ENCODE measurements at places on chromosomes 11 and 22. TPM values are rescaled to one million over a fixed set of nuclear protein-coding genes. Genes with fewer than 3 reads are reported as not detected.

Gene ARHGAP8
- total RNA-seq, result 0.86 TPM

Gene VPREB1
- total RNA-seq, result not detected

Gene TPCN2
- total RNA-seq, result 11.7 TPM

Gene FOLH1
- total RNA-seq, result not detected

Gene SF1
- 58.8 TPM for total RNA-seq

Gene SCUBE2
- 0.79 TPM for total RNA-seq

Gene OR5P2
- not detected for total RNA-seq

Gene OR5D14
- not detected for total RNA-seq

Gene ELP4
- total RNA-seq, result 11.1 TPM

Gene OR8G1
- total RNA-seq, result not detected

Gene GLB1L3
- not detected for total RNA-seq

Gene OR2AG1
- total RNA-seq, result not detected

Gene CCDC15
- 0.43 TPM for total RNA-seq

Gene NUP160
- 22.8 TPM for total RNA-seq

Gene DDI1
- total RNA-seq, result not detected

Gene HBE1
- total RNA-seq, result not detected

Gene MOGAT2
- not detected for total RNA-seq

Gene SPON1
- total RNA-seq, result under 0.01 TPM

Gene KRTAP5-10
- total RNA-seq, result not detected

Gene OR2AG2
- total RNA-seq, result 0.16 TPM

Gene MS4A1
- not detected for total RNA-seq

Gene OR5M10
- total RNA-seq, result not detected

Gene PPFIBP2
- total RNA-seq, result 14.8 TPM

Gene C11orf21
- under 0.01 TPM for total RNA-seq

Gene NELL1
- not detected for total RNA-seq

Gene SLC17A6
- not detected for total RNA-seq

Gene TRIM51G
- not detected for total RNA-seq

All from bronchial smooth muscle cell (primary cell).